ENCODE measurements at places on chromosomes 11 and 22.

GRCh38 chr11:93668171-93668570 is 6.7 kb downstream of the CEP295 start:
- peak; percentile 72 for DNase-seq

- no peak for DNase-seq
These were observed 21.6 kb upstream of the BBOX1 start for GRCh38 chr11:27018902-27019529.

DNA sequence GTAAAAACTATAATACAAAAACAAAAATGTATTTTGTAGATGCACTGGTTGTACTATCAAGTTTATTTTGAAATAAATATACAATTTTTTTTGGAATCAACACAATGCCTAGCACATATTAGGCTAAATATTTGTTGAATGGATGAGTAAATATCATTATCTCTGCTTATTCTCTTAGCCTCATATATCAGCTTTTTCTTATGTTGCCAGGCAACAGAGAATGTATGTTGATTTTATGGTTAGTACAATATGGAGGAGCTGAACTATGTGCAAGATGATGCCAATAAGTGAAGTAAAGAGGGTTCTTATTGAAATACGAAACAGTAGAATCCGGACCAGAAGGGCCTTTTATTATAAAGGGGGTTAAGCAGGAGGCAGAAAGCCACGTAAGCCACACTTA is 94.9 kb downstream of the FAR1 start:
- no peak for DNase-seq

GRCh38 chr11:103317118-103317517 is 207.9 kb downstream of the DYNC2H1 start:
- no peak for DNase-seq

GRCh38 chr11:119422809-119423508 is at the start of gene THY1:
THY1 (minus strand) TSS chr11:119423172; CDS start chr11:119420905, 2,267 bp downstream.
- peak; percentile 39 for DNase-seq

- no peak for DNase-seq
These were observed 2.1 kb downstream of the FXYD6 start for GRCh38 chr11:117874253-117874909.

DNA sequence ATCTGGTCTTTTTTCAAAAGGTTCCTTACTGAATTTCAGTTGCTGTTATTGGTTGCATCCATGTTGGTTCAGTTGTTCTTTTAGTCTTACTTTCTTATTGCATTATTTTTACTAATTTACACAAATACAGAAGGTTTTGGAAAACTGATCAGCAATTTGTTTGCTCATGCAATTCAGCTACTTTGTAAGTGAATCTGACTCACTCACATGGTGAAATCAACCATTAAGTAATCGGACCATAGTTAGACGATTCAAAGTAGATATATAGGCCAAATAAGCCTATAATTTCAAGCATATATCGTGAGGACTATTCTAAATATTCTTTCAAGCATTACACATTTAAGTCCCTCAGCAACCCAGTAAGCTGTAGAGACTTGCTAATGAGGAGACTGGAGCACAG is 41.7 kb downstream of the CCDC83 start:
- DNase-seq = no peak

DNA sequence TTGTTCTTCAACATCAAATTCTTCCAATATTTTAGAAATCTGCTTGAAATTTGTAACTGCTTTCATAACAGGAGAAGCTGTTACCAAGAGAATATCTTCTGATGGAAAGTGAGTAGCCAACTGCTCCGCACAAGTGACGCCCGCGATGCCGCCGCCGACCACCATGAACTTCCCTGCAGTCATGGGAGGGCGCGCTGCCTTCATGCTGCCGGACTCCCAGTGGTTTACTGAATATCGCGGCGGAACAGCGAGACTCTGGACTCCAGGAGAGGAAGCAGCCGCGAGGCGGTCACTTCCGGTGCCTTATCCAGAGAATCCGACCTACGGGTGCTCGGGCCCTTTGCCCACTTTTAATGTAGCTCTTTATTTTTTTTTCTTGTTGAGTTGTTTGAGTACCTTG is 190.6 kb downstream of the GUCY1A2 start:
- no peak for DNase-seq

DNA sequence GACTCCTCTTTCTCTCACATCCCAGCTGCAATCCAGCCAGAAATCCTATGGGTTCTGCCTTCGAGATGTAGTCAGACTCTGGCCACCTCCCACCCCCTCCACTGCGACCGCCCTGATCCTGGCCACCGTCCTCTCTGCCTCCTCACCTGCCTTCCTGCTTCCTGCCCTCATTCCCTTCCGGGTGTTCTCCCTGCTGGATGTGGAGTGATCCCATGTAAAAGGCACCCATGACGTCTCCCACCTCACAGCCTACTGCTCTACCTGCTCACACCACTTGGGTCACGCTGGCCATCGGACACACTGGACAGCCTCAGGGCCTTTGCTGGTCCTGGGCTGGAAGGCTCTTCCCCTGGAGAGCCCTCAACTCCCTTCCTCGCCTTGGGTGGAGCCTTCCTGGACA is 33.7 kb upstream of the CD5 start:
- no peak for DNase-seq

DNA sequence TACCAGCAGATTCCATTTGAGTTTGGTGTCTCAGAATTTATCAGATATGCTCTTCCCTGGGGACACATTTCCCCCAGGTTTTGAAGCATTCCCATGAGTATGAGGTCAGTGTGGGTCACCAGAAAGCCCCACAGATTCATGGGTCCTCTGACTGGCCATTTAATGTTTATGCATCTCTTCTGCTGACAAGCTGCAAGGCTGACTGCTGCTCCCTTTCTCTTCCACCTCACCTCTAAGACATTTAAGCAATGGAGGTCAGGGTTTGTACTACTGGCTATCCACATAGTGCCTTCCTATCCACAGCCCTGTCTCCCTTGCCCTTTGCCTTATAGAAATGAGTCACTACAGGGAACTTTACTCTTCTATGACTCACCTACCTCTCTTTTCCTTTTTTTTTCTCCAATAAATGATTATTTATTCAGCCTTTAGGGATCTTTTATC is 106.0 kb upstream of the TIMP3 start:
- DNase-seq = peak; percentile 69

DNA sequence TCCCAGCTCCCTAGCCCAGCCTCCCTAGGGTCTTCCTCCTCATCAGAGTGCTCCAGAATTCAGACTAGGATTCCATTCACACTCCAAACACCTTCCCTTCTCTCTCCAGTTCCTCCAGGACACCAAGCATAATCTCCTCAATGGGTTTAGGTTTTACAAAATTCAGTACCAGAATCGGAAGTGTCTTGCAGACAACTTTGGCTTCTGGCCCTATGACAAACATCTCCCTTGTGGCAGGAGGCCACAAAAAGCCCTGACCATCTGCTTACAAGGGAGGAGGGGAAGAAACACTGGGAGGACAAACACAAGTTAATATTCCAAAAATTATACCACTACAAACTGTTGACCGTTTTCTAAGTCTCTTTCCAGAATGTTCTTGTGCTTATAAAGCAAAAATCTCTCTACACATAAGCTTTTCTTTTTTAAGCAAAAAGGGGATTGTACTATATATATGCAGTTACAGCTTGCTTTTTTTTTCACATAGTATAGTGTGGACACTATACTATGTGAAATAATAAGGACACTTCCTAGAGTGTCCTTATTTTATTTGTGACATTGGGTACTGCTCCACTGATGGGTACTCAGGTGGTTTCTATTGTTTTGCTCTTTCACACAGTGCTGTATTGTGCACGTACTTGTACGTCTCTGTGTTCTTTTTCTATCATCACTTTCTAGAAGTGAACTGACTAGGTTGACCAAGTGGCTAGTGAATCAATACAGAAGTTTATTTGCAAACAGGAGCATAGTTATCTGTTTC is 78.7 kb downstream of the BDNF start:
- DNase-seq = no peak

DNA sequence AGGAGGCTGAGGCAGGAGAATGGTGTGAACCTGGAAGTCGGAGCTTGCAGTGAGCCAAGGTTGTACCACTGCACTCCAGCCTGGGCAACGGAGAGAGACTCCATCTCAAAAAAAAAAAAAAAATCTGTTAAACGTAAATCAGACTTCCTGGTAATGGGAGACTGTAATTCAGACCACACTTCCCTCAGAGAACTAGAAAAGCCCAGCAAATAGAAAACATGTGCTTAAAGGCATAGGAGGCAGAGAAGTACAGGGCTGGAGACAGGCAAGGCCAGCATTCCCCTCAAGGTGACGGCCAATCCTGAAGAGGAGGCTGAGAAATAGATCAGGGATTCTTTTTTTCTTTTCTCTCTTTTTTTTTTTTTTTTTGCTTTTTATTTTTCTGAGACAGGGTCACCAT is 8.2 kb downstream of the GGT5 start:
- DNase-seq = no peak

DNA sequence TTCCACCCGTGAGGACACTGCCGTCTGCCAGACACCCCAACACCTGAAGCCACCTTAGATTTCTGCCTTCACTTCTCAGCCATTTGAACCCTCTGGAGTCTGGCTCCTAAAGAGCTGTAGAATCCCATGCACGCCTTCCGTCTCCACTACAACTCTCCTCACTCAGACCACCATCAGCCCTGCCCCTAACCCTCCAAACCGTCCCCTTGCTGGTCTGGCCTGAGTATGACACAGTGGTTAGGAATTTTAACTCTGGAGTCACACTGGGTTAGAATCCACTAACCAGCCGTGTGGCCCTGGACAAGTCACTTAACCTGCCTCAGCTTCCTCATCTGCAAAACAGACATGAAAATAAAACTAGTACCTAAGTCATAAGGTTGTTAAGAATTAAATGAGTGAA is 3.0 kb downstream of the CNIH2 start:
- DNase-seq = no peak

DNA sequence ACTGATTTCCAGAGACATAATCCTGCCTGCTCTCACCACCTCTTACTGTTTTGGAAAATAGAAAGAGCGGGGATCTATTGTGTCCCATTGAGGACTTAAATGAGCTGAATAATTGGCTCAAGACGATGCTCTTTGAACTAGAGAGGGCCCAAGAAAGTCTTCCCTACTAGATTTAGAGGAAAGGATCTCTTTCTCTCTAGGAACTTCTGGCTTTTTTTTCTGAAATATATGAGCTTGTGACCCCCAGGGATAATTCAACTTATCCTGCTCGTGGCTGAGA is 461.4 kb upstream of the KIRREL3 start:
- DNase-seq = no peak

DNA sequence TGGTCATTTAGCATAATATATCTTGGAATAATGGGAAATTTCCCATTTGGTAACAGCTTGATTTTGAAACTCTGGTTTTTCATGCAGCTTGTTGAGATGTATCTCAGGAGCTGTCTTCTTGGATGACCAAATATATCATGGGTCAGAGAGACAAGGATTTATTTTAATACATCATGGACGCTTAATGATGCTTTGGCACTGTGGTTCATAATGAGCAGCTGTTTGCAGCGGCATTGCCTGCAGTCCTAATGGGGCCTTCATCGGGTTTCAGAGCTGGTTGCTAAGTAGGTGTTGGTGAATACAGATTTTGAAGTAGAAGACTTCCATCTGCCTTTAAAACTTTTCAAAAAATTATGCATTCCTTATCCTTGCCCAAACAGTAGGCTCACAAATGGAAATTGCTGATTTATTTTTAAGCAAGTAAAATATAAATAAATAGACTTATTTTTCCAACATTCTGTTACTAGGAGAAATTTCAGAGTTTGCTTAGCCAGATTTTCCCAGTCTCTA is 389.5 kb upstream of the FAT3 start:
- no peak for DNase-seq

DNA sequence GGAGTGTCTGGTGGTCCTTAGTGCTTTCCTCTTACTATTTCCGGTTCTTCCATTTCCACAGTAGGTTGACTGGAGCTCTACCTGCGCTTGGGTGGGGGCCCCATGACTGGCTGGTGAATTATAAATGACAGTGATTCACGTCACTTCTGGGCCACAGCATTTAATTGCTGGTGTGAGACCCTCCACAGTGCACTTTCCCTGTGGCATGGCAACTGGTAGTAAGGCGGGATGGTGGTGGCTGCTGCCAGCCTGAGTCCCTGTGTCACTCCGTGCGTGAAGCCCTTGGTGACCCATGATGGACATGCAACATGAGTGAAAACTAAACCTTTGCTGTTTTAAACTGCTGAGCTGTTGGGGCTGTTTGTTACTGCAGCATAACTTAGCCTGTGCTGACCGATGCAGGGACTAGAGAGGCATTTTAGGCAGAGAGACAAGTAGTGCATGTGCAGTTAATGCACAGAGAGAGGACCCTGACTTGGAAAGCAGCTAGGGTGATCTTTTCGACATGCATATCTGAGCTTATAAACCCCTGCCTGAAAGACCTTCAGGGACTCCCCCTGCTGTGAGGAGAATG is 3.1 kb downstream of the PRDM11 start:
- no peak for DNase-seq

GRCh38 chr11:90373971-90374370 is 151.1 kb upstream of the CHORDC1 start:
- DNase-seq = no peak

DNA sequence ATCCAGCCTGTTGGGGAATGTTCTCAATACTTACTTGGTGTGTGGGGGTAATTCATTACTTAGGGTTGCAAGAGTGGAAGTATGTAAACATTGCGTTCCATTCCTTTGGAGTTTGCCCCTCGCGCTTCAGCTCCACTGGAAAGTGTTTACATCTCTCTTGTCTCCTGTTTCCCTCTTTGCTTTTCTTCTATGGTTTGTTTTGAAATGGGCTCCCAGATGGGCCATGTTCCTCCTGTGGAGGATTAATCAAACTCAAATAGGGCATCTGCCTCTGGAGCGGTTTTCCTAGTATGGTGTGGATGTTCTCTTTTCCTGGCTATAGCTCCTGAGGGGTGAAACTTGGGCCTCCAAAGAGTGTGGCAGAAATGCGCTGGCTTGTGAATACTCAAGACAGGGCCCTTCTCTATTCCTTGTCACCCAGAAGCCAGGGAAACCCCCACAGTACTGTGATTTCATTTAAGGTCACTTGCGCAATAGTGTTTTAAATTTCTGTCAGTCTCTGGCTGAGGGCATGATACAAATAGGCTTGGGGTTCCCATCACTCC is 51.9 kb downstream of the CD44 start:
- no peak for DNase-seq

GRCh38 chr22:20463324-20464095 is 25.9 kb upstream of the SCARF2 start:
- DNase-seq = no peak

DNA sequence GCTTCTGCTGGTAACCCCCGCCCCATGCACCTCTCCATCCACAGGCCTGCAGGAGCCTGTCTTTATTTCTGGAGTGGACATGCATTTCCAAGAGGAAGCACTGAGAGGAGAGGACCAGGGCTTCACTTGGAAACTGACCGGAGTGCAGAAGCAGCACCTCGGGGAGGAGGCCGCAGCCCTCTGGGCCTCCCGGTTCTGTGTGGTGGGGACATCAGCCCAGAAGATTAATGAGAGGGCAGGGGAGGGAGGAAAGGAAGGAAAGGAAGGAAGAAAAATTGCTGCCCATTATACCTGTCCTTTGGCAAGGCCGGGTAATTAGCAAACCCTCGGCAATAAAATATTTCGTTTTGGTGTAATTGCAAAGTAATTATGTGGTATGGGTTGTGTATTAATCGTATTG is 97.0 kb downstream of the TP53I11 start:
- DNase-seq = no peak
